ENCODE measurements at places on chromosomes 12 and 14. TPM values are rescaled to one million over a fixed set of nuclear protein-coding genes. Genes with fewer than 3 reads are reported as not detected.

The CCND2 gene
- total RNA-seq: 113 TPM

DNA sequence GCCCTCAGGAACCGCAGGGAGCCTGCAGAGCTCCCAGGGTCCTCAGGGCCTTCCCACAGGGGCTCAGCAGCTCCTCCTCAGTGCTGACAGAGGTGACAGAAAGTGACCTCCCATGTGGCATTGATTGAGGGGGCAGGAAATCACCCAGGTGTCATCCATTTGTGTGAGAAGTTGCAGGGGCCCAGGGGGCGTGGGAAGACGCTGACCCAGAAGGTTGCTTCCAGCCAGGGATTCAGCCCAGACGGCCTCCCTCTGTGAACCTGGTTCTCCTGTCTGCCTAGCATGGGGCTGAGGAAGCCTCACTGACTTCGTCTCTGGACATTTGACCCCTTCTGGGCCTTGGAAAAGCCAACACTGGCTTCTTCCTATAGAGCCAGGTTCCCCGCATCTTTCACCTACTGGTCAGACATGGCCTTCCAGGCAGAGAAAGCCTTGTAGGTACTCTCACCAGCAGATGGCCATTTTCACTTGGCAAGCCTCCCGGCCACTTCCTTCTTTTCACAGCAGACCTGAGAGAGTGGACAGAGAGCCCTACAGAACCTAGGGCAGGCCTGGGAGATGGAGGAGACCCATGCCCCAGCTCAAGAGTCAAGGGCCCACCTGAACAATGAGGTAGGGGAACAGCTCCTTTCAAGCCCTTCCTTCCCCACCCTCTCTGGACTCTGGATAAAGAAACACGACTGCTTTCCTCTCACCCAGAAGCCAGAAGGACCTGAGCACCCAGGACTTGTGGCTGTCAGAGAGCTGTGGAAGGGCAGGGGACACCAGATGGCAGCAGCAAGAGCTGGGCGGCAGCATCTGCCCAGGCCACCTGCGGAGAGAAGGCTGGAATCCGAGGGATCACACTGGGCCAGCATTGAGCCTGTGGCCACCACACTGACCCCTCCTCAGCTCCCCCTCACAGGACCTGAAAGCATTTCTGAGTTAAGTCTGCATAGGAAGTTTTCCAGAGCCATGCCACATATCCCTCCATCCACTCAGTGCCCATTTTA, 377.8 kb downstream of the DPF3 start:
- peak; percentile 64 for DNase-seq

DNA sequence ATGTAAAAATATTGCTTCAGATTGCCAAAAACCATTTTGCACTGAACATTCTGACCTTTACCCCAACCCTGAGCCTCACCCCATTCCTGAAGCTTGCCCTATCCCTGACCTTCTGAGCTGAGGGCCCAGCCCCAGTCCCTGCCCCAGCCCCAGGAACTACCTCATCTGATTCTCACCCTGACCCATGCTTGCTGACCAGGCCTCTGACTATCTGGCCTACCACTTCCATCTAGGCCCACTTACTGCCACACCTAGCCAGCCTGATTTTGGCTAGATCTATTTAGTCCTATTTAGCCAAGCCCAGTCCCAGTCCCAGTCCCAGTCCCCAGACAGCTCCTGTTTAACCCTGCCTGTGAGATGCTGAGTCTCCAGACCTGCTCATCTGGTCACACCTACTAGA, 33.6 kb downstream of the OR10P1 start:
- no peak for DNase-seq

GRCh38 chr12:70722584-70723343, 85.5 kb upstream of the PTPRB start:
- DNase-seq: no peak

DNA sequence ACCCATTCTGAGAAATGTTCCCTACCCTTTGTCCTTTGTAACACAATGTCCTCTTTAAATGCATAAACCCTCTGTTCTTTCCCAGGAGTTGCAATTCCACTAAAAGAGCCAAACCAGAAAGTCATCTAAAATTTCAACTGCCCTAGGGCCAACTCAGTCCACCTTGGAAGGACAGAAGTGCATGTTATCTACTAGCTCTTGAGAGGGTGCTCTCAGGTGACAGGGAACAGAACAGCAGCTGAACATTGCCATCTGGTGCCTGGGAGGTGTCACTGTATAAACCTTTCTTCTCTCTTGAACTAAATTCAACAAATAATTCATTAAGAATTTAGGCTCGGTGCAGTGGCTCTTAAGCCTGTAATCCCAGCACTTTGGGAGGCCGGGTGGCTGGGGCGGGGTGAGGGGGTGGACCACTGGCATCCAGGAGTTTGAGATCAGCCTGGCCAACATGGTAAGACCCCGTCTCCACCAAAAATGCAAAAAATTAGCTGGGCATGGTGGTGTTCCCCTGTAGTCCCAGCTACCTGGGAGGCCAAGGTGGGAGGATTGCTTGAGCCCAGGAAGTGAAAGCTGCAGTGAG, 10.3 kb upstream of the FERMT2 start:
- no peak for DNase-seq

DNA sequence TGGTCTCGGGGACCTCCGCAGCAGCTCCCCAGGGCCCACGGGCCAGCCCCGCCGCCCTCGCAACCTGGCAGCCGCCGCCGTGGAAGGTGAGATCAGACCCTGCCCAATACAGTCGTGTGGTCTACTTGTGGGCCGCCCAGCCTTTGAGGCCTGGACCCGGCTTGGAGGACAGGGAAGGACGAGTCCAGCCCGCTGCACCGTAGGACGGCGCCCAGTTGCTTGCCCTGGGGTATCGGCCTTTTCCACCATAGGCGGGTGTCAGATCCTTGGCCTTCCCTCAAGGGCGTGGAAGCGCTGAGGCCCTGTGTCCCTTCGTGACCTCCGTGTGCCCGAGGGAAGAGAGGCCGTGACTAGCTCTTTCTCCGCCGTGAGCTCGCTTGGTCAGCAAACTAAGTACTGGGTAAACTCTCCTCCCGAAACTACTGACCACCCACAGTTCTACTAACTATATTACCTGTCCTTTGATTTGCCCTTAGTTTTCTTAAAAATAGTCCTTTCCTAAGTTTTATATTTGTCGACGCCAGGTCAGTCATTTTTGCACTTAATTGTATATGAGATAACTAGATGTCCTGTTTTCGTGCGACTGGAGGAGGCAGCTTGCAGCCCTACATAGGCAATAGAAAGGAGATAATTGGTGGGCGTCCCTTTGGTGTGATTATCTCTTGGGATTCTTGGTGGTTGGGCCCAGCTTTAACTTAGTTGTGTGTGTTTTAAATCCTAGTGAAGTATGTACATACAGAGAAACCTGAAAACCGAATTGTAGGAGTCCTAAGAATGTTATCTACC, 757 bp downstream of the SLC25A3 start:
- DNase-seq: no peak

The MYO1A gene
- total RNA-seq: 0.83 TPM

- no peak for DNase-seq
Measured at GRCh38 chr12:87801860-87802720, 227.1 kb downstream of the C12orf50 start.

DNA sequence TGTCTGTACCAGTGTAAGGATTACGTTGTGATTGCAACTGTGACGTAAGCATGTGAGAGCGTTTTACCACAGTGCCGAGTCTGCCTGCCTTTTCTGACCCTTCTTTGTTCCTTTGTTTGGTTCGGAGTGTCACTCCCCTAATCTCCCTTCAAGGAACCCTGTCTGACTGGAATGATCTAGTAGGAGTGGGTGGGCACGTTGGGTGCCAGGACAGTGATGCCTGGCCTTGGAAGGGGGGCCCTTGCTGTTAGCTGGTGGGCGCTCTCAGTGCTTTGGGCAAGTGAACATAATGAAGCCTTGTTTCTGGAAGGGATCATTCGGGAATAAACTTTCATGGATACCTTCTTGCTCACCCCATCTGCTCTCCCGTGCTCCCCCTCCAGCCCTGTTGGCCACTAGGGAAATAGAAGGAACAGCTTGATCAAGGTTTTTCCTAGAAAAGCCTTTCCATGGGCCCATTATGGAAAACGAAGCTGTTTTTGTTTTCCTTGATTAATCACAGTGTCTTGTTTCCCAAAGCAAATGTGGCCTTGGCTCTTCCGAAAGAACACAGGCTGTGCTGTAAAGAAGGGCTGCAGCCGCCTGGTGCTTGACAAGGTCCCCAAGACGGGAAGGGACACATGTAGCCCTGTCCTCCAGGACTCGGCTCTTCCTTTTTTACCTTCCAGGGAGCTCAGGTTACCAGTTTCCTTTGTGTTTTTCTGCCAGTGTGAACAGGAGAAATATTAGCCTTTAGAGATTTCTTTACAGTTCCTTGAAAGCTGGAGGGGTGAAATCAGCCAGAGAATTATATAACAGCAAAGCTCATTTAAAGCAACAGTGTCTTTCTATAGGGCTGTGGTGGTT, 215.5 kb downstream of the CRADD start:
- peak; percentile 83 for DNase-seq

DNA sequence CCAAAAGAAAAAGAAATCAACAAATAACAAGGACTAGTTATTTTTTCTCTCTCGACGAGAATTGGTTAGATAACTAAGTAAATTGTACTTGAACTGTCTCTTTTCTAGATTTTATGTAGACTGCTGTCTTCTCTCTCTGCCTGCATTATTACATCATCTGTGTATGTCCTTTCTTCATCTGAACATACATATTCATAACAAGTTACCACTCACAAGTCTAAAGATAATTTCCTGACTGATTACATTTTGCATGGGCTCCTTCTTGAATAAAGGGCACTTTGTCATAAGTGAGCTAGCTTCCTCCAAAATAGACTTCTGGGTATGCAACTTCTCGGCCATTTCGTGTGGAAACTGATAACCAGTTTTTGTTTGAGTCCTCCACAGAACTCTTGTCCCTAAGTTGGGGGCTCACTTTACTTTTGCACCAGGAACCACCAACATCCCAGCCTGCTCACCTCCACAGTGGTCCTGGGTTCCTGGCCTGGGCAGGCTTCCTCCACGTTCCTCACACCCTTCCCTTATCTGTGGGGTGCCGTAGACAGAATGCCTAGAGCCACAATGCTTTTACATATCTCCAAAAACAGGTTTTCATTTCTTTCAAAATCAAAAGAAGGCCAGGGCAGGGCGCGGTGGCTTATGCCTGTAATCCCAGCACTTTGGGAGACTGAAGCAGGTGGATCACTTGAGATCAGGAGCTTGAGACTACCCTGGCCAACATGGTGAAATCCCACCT, 6.2 kb upstream of the DDX47 start:
- no peak for DNase-seq

The IFNG-AS1 gene
- not detected for total RNA-seq

The FAM161B gene
- total RNA-seq: 4.2 TPM

The SRRM4 gene
- total RNA-seq: not detected

GRCh38 chr12:52212701-52213563, 20.1 kb upstream of the KRT7 start:
- DNase-seq: no peak

The RASSF9 gene
- total RNA-seq: 3.6 TPM

- DNase-seq: no peak
Measured at GRCh38 chr12:125100551-125101434, 35.6 kb downstream of the AACS start.

The SDS gene
- total RNA-seq: not detected

GRCh38 chr12:20142316-20142715, 226.0 kb upstream of the PDE3A start:
- no peak for DNase-seq

The DERA gene
- total RNA-seq: 30.6 TPM

The RFX4 gene
- total RNA-seq: not detected

GRCh38 chr14:99803106-99803775, 10.0 kb downstream of the EML1 start:
- no peak for DNase-seq

GRCh38 chr12:9947674-9948073, 15.5 kb upstream of the CLEC2A start:
- no peak for DNase-seq

- no peak for DNase-seq
Measured at GRCh38 chr14:102893452-102893851, 29.0 kb upstream of the AMN start.

GRCh38 chr12:93698307-93699092, 21.3 kb downstream of the CRADD start:
- DNase-seq: no peak

DNA sequence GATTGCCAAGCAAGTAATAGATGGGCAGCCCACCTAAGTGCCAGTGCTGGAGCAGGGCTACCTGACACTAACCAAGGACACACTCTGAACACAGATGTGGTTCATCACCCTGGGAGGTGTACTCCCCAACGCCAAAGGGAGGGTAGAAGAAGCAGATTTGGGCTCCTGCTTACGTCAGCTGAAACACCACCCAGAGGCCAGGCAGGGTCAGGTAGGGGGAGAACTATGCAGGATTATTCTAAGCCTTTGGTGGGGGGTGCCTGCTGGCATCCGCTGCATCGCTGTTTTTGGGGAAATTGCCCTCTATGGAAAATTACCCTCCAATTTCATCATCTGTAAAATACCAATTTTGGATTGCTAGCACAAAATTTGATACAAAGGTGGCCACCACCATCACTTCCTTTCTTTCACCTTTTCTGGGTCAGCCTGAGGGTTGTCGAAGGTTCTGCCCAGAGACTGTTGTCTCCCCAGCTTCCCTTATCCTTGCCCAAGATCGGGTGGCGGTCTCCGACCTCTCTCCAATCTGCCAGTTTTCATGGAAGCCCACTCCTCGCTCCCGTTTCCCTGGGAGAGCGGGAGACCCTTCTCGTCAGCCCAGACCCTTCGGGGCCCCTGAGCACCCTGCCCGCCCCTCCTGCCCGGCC, 535 bp downstream of the BIN2 start:
- DNase-seq: no peak

DNA sequence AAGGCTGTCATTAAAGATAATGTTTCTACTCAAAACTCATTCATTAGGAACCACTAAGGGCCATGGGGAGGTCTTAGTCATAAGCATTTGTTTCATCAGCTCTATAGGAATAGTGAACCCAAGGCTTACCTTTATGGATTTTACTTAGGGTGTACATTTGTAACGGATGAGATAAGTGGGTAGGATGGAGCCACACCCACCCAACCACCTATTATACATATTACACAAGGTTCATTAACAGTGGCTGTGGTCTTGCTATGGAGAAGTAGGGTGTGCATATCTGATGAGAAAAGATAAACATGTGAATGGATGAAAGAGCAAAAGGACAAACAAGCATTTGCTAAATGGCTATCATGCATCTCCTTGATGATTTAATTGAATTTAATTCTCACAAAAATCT, 39.6 kb upstream of the ITPR2 start:
- DNase-seq: no peak

The RAN gene
- total RNA-seq: 188 TPM

GRCh38 chr12:29103539-29103974, 45.5 kb upstream of the FAR2 start:
- DNase-seq: no peak

- peak; percentile 62 for DNase-seq
Measured at GRCh38 chr14:101076451-101077198, 173.1 kb upstream of the RTL1 start.

GRCh38 chr12:48030173-48030650, 25.9 kb upstream of the COL2A1 start:
- DNase-seq: no peak

DNA sequence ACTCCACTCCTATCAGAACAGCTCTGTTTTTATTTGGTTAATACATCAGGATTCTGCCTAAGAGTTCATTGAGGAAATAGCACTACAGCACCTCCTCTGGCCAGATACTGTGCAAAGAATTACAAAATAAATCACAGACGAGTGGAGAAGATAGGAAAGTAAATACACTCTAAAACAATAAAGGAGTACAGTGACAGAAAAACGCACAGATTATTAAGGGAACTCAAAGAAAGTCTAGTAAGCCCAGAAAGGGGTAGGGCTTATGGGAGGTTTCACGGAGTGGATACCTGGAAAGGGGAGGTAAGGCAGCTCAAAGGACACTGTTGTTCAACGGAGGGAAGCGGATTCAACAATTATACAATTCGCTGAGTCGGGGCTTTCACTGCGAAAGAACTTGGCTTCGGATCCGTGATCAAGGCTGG, 5.5 kb downstream of the OR10AD1 start:
- DNase-seq: peak; percentile 82

All from esophagus muscularis mucosa (tissue), 4 donors.